ENCODE measurements at places on chromosomes 11 and 22.

- no peak for DNase-seq
Observed at GRCh38 chr22:36199001-36199551, 2.5 kb downstream of the APOL4 start.

GRCh38 chr11:61107888-61108287 is 5.6 kb downstream of the CD5 start:
- DNase-seq: no peak

DNA sequence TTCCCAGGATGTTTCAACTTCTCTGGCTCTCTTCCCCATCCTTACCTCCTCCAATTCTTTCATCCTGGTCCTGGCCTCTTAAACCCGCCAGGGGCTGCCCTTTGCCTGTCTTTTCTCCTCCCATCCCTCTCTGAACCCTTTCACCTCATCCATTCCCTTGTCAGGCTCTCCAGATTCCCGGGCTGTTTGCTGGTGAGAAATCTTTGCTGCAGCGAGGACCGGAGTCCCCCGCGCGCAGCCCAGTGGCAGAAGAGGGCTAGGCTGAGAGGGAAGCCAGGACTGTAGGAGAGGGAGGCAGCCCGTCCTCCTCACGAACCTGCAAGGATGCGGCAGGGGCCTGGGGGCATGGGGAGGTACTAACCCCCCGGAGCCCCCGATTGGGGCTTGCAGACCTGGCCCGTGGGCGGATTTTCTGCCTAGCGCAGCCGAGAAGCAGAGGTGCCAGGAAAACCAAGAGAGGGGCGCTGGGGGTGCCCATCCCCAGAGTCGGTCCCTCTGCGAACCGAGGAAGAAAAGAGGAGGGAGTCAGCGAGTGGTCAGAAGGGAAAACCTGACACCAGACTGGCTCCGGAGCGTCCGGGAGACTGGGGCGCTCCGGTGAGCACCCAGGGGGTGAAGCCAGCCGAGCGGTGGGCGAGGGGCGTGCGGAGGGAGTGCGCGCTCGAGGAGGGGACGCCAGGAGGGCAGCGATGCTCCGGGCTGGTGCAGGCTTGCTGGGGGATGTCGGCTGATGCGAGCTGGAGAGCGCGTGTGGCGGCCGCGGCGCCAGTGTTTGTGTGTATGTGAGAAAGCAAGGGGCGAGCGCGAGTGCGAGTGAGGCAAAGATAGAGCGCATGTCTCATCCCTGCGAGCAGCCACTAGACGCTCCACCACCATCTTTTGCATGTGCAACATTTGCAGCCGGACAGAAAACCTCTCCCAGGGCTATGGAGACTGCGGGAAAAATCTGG is at the start of gene GRIA4:
Gene GRIA4, plus strand, starts transcription at position 242 of the 950 bp plus-strand sequence. CDS start 925 bp downstream, outside the sequence.
- no peak for DNase-seq

DNA sequence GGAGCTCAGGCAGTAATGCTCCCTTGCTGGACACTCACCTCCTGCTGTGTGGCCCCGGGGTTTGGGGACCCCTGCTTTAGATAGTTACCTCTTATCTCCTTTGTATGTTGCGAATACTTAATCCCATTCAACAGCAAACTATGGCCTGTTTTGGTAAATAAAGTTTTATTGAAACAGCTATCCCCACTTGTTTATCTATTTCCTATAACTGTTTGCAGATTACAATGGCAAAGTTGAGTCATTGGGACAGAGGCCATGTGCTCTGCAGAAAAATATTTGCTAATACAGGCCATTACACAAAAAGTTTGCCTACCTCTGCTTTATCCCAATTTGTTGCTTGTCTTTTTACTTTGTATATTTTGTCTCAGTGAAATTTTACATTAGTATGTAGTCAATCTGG is 68.4 kb downstream of the CACNA1I start:
- no peak for DNase-seq

DNA sequence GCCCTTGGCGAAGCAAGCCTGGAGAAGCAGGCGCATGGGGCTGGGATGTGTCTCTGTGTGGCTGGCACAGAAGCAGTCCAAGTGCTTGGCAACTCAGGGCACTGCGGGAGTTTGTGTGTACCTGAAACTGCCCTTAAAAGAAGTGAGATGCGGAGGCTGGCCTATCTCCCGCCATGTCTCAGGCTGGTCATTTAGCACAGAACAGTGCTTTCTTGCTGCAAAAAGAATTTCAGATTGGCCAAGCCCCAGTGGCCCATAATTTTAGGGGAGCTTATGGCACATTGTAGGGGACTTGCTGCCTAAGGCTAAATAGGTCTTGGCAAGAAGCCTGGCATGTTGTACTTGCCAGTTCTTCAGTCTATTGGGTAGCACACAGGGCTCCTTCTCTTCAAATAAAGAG is 16.4 kb downstream of the EHF start:
- DNase-seq: no peak

- no peak for DNase-seq
Observed at GRCh38 chr22:29780748-29781676, 13.8 kb downstream of the UQCR10 start.

DNA sequence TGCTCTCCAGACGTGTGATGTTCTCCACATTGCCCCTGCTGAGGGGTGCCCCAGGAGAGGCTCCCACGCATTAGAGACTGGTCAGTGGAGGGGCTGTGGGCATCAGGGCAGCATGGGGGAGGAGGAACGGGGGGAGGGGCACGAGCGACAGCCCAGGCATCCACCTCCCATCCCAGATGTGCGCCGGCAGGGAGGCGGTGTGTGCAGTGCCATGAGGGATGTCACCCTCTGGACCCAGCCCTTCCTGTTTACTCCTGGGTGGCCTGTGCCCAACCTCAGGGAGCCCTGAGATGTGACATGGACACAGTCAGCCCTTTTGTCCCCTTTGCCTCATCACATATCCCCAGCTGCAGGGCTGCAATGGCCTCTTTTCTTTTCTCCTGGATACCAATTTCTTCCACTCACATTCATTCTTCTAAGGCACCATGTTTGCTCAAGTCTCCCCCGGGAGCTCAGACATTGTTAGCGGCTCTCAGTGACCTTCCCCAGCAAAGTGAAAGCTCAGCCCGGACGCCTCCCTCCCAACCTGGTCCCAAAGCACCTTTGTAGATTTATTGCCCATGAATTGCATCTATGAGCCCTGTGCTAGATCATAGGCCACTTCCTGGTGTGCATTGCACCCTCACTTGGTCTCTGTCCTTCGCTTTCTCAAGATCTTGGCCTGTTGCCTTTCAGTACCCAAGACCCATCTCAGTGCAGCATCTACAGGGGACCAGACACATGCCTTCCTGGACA is 150.6 kb downstream of the CEP164 start:
- DNase-seq: no peak

DNA sequence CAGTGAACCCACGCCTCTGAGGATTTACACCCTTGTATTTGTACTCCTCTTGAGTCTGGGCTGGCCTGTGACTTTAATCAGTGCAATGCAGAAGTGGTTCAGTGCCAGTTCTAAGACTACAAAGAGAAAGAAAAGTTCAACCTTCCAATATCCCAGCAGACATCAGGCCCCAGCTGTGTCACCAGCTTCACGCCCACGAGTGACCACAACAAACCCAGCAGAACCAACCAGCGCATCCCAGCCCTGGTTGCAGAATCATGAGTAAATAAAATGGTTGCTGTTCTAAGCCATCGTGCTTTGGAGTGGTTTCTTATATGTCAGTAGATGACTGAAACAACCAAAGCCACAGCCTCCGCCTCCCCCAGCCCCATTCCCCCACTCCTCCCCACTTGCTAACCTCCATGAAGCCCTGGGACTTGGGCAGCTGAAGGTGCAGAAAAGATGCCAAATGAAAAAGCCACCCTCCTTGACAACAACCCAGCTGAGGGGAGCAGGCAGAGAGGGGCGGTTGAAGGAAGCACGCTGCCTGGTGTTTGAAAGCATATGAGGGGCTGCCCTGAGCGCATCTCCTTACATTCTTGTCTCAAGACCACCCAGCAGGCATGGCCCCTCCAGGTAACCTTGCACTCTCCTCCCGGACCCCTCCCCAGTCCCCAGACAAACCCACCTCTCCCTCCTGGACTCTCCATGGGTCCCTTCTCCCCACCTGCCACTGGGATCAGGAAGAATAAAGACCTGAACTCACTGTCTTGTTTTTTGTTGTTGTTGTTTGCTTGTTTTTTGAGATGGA is 20.9 kb downstream of the TSKU start:
- no peak for DNase-seq

GRCh38 chr22:46007003-46007847 is 30.3 kb upstream of the WNT7B start:
- DNase-seq: no peak

GRCh38 chr22:47164514-47165337 is 402.3 kb downstream of the TBC1D22A start:
- no peak for DNase-seq

DNA sequence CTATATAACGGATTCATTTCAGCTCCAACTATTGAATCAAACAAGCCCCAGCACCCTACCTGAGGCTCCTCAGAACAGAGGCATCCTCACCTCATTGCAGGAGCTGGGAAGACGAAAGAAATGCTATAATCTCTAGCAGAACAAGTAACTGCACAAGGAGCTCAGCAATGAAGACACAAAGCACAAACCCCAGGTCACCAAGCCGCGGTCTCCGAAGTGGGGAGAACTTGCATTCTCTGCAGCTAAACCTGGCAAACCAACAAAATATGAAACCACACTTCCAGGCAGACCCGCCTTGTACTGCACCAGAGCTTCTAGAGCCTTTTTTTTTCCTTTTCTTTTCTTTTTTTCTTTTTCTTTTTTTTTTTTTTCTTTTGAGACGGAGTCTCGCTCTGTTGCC is 21.8 kb upstream of the CD5 start:
- no peak for DNase-seq

DNA sequence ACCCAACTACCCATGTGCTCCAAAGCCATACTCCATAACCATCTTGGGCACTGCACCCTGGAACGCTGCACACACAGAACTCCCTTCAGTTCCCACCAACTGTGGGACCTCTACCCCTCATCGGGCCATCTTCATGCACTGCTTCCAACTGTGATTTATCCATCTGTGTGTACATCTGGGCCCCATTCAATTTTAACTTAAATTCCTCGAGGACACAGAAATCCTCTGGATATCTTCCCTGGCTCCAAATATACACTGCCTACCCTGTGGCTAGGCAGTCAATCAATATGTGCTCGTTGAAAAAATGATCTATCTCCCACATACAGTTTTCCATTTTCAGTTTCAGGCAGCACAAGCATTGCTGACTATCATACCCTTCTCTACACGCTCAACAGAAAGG is 4.9 kb downstream of the FEZ1 start:
- no peak for DNase-seq

DNA sequence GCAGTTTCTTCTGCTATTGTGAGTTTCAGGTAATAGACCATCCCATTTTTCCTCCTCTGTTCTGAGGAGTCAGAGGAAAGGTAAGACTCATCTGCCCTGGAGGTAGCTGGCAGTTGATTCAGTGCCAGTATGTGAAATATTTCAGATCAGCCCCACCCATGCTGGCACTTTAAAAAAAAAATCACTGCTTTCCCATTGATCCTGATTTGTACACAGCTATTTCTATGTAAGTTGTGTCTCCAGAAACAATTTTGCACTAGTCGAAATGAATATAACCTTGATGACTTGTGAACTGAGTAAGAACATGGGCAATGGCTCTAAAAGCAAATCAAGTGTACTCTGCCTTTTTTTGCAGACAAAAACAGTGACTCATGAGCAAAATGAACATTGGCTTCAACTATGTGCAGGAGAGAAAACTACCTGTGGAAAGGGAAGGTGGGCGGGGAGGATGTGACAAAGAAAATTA is 82.0 kb upstream of the OR5AK2 start:
- no peak for DNase-seq

DNA sequence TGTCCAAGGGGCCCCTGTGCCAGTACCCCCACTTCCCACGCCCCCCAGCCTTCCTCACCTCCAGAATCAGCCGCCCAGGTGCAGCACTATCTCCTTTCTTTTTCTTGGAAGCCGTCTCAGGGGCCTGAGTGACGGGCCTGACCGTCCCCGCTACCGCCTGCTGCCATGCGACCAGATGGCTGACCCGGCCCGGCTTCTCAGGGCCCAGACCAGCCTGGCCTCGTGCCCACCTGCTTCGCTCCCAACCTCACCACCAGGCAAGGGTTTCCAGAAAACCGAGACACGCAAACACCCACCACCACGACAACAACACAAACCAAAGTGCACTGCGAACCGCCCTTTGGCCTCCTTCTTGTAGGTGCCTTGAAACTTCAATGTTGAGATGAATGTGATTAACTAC is 39.1 kb downstream of the MACROD1 start:
- DNase-seq: no peak

GRCh38 chr22:40128989-40129388 is 48.7 kb upstream of the TNRC6B start:
- DNase-seq: no peak

- DNase-seq: no peak
Observed at GRCh38 chr22:26968859-26969523, 311.6 kb downstream of the MIAT start.

GRCh38 chr11:9692691-9693090 is 28.8 kb downstream of the SWAP70 start:
- DNase-seq: no peak

DNA sequence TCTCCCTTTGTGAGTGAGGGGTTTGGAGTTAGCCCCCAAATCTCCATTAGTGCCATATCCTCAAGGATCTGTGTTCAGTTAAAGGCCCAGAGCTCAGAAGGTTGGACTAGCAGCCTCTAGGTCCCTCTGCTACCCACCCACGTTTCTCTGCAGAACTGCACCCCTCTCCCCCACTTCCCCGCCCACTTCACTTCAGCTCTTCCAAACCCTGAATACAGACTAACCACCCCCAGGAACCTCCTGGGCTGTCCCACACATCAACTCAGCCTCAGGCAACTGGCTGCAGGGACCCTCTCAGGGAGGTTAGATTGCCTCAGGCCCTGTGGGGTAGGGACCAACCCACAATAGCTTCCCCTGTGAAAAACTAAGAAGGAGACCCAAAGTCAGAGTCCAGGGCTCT is 840 bp downstream of the VPREB3 start:
- no peak for DNase-seq

DNA sequence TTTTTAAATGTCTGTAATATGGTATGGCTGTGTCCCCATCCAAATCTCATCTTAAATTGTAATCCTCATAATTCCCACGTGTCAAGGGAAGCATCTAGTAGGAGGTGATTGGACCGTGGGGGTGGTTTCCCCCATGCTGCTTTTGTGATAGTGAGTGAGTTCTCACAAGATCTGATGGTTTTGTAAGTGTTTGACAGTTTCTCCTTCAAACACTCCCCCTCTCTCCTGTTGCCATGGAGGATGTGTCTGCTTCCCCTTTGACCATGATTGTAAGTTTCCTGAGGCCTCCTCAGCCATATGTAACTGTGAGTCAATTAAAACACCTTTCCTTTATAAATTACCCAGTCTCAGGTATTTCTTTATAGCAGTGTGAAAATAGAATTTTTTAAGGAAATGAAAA is 31.1 kb upstream of the CD44 start:
- no peak for DNase-seq

Measured in renal cortex interstitium (tissue), 15 donors.